H4 (cell line): ENCODE measurements at places on chromosomes 6 and 20.

- DNase-seq, result no peak
These were observed 45.4 kb upstream of the NKX2-2 start for GRCh38 chr20:21559305-21559704.

DNA sequence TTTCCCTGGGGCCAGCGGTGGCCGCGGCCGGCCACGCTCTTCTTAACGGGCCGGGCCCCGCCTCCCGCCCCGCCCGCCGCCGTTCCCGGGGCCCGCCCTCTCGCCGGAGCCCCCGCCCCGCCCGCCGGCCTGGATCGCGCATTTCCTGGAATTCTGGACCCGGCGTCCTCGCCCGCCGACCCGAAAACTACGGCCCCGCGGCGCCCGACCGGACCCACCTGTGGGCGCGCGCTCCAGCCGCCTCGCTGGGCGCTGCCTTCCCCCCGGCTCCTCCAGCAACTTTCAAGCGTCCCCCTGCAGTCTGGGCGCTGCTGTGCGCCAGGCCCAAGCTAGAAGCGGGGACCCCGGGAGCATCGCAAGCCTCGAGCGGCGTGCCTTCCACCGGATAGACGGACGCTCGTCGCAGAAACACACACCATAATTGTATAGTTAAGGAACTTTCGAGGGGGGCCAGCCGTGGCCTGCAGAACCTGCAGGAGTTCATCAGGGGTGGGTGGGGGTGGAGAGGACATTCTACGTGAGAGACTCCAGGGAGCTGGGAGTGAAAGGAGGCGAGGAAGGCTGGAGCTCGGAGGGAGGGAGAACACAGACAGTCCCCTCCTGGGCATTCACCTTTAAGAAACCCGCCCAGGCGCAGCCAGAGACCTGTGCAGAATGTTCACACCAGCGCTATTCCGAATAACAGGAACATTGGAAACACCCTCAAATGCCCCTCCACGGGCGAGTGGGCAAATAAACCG is at the start of gene ADA:
TSS of gene ADA (minus strand) at position 16 of the 740 bp plus-strand sequence. CDS start 92 bp downstream, outside the sequence.
- DNase-seq, result no peak

GRCh38 chr6:29790626-29791025 is 37.0 kb upstream of the HLA-G start:
- DNase-seq, result no peak

DNA sequence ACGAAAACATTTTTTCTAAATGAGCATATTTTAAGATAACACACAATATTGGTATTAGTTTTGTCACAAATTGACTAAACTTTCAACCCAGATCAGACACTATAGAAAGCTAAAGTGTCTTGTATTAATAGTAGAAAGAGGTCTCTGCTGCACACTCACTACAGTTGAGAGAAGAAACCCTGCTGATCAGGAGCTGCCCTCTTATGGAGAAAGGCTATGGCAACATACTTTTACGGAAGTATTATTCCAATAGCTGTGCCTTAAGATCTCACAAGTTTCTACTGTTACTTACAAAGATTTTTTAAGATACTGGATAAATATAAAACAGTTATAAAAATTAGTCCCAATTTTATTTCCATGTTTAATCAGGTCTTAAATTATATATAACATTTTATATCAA is 155.7 kb downstream of the RIMS1 start:
- no peak for DNase-seq

DNA sequence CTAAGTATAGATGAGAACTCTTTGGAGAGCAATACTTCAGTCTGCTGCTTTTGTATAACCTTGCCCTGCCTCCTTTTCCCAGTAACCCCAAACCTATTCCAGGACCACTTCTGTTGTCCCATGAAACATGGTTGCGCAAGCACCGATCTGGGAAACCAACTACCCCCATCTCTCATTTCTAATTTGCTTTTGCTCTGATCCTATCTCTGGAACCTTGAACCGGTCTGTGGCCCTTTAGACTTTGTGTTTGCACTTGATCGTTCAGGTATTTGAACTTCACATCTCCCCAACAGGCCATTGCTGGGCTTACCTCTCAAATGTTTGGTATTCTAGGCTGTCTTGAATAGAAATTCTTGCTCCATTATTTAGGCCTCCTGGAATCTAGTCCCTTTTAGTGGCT is 25.0 kb downstream of the L3MBTL3 start:
- DNase-seq, result no peak
